Caudate nucleus (tissue), 63 donors: ENCODE measurements at places on chromosomes 11 and 22.

DNA sequence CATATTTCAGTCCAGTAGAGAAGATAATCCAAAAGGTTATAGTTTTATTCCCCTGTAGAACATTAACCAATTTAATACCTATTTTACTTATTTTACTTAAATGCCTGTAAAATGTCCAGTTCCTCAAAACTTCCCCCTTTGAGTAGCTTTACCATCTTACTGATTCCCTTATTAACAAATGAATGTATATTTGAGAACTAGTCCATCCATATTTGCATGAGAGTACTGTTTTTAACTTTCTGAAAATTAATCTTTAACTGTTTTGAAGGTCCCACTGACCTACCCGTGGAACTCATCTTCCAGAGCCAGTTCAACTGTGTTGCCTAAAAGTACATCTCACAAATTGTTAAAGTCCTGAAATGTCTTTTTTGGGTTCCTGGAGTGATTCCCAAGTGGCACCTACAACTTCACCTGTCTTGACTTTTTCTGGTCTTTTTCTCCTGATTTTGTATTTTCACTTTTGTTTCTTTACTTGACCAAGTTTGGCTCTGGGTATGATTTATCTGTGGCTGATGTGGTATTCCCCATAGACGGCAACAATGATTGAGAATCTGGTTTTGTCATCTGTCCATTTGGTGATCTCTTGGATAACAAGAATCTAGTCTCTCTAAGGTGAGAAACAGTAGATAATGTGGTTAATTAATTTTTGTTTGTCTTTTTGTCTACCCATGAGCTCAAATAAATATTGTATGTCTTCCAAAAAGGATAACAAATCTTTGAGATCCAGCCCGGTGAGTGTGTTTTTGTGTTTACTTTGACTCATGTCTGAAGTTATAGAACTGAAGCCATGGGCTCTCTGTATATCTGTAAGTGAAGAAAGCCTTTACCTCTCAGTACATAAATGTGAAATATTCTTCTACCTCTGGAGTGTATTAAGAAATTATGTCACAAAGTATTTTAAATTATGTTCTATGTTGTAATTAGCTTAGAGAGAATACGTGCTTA is 174.2 kb downstream of the ETS1 start:
- DNase-seq: no peak

DNA sequence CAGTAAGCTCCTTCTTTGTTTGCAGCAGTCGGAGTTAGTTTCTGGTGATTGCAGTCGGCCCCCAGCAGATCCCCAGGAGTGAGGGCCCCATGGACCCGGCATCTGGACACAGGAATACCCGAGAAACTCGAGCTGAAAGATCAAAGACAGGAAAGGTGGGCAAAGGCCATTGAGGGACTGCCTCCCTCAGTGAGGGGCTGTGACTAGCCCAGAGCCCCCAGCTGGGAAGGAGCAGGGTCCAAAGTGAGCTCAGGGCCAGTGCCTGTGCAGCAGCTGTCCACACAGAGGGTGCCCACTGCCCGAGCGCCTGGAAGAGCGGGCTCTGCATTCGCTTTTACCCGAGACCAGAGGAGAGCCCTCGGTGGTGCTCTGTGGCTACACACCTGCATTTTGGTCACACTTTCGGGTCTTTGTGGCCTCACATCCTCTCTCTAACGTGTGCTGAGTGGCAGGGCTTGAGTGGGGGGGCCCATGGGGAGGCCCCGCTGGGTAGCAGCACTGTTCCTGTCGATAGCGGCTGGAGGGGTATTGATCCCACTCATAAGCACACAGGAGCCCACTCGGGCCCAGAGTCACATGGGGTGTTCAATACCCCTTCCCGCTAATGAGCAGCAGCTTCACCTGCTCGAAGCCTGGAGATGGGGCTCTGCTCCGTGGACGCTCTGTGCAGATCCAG is 532.9 kb downstream of the TBC1D22A start:
- no peak for DNase-seq

DNA sequence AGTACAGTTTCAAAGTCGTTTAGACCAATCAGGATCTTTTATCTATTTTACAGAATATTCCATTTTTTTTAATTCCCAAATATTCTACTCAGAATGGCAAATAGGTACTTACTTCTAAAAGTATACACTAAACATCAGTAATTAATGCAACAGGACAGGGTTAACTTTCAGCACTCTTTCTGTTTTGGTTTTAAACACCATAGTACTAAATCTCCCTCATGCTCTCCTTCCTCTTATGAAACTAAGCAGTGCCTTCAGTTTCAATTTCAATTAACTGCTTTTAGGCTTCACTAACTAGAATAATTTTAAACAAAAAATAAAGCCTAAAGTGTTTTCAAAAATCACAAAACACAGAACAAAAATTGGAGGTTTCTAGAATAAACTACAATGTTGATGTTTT is 57.9 kb downstream of the NOX4 start:
- no peak for DNase-seq

GRCh38 chr11:4539603-4540219 is 5.3 kb upstream of the OR52M1 start:
- DNase-seq: no peak

DNA sequence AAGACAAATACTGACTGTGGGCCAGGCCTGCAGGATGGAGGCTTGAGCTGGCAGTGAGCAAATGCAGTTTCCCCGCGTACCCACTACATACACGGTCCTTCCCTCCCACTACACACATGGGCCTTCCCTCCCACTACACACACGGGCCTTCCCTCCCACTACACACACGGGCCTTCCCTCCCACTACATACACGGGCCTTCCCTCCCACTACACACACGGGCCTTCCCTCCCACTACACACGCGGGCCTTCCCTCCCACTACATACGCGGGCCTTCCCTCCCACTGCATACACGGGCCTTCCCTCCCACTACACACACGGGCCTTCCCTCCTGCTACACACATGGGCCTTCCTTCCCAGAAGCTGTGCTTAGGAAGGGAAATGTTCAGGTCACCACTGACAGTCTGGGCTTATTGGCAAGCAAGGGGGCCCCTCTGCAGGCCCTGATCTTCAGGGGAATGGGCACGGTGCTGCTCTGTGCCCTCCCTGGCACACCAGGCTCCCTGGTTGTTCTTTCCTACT is 10.8 kb downstream of the DNAL4 start:
- DNase-seq: no peak

- no peak for DNase-seq
These were observed 372.8 kb upstream of the CCDC179 start for GRCh38 chr11:23233075-23233474.

- no peak for DNase-seq
These were observed 9.9 kb downstream of the OR6M1 start for GRCh38 chr11:123796226-123796625.

DNA sequence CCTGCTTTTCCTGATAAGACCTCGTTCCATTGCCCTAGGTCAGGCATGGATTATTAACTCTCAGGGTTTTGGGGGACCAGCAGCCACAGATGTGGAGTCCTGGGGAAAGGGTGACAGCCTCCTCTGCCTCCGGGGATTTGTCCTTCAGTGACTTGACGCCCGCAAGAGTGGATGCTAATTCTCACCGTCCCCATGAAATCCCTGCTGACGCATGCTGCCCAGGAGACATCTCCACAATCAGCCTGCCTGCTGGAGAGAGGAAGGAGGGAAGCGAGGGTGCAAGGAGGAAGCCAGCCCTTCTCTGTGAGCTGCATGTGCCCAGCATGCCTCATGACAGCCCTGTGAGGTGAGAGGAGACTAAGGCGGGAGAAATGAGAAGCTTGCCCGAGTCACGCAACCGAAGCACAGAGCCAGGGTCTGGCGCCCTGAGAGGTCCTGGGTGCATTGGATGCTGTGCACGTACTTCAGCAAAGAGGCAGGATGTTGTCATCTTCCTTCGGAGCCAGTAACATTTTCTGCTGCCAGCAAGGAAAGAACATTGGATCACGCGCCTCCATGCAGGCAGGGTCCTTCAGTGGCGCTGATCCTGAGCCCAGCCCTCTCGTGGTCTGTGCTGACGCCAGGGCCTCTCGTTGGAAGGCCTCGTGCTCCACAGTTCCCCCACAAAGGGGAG is 27.3 kb upstream of the KRTAP5-6 start:
- DNase-seq: peak; percentile 7

DNA sequence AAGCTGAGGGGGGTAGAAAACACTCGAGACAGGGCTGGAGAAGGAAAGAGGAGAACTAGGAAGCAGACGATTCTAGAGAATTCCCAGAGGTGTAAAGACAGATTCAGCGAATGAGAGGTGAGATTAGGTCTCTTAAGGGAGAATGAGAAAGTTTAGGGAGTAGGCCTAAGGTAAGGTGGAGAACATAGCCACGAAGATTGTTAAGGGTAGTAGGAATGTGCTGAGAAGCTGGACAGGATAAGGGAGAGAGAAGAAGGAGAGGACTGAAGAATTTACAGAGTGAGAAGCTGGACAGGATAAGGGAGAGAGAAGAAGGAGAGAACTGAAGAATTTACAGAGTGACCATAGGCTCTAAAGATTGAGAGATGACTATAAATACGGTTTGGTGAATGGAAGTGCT is 908 bp downstream of the PPME1 start:
- no peak for DNase-seq

DNA sequence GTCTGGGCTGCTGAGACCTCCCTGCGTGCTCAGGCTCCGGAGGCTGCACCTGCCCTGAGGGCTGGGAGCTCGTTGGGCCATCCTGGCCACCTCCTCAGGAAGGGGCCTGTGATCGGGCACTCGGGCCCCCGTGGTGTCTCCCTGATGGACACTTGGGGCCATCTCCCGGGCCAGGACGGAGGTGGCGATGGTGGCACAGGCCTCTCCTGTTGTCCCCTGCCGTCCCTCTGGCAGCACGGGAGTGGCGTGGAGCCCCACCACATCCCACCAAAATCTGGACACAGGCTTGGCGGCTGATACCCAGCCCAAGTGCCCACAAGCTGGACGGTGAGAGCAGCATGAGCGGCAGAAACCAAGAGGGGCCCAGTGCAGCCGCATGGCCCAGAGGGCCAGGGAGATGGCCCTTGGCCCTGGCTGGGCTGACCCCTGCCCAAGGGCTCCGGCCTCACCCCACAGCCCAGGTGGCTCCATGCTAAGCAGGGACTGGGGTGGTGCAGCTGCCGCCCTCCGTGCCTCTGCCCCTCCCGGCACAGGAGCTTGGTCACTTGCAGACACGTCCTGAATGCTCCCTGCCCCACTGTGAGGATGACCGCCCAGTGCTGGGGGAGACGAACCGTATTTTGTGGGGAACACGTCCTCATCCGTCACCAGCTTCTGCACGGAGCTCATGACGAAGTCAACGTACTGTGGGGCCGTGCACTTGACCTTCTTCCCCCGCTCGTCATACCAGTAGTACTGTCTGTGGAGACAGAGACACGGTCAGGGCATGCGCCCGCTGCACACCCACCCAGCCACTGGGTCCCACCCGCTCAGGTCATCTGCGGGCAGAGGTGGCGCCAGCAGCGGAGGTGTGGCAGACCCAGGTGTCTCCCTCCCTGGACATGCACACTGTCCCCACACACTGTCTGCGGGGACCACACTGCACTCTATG is 15.6 kb downstream of the MOB2 start:
- no peak for DNase-seq

DNA sequence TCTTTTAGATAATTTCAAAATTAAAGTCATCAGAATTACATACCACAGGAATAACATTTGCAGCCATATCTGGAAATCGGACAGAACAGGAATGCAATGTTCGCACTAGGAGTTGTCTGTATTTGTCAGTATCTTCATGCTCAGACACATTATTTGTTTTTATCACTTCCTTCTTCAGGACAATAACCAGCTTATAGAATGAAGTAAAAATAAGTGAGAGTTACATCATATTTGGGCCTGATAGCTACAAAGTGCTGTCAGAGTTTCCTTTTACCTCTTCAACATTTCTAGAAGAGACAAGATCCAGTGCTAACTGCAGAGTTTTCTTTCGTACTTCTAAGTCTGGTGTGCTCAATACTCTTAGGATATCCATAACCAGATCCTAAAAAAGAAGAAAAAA is 18.9 kb downstream of the COPB1 start:
- DNase-seq: no peak

DNA sequence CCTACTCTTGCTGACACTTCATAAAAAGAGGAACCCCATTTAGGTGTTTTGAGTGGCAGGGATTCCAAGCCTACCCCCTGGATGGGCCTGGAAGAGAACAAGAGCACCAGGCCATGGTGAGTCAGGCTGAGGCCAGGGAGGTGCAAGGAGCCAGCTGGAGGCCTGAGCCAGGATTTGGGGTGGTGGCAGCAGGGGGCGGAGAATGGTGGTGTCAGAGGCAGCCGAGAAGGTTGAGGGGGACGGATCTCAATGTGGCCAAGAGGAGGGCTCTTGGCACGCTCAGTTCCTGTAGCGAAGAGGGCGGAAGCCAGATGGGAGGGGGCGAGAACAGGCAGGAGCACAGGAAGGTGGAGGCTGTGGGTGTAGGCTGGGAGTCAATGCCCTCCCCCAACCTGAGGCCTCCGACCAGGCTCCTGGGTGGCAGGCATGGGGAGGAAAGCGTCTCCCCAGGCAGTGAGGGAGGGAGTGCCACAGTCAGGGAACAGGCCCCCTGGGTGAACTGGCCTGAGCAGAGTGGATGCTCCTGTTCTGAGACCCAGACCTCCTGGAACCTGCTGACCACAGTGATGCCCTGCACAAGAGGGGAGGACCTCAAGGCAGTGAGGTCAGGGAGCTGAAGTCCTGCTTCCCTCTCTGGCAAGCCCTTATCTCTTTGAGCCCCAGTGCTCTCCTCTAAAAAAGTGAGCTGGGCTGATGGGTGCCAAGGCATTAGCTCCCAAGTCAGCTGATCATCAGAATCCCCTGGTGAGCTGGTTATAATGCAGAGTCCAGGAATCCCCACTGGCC is 13.9 kb downstream of the RTN4RL2 start:
- DNase-seq: no peak

DNA sequence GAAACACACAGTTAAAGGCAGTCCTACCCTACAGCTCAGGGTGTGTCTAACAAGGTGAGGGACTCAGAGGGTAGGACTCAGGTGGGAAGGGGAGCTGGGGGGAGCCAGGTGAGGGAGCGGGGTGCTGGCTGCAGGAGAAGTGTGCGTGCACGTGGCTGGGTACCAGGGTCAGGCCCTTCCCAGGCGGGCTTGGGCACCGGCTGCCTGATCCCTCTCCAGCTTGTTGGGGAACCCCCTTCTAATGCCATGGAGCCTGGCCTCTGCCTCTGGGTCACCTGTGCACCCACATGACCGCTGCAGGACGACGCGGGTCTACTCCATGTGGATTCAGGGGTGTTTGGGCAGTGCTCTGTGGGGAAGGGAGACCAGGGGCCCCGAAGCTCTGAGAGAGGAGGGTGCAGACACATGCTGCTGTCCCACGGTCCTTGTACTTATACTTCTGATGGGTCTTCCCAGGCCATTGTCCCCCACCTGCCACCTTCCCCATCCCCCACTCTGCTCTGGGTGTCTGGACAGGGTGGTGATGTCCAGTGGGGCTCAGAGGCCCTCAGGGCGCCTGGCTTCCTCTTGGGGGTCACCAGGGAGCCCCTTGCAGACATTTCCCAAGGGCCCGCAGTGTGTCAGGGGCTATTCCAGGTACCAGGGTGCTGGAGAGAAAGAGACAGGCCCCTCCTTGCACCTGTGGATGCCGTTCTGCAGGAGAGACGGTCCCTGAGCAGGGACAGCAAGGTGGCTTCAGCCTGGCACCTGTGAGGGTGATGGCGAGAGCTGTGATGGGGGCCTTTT is 10.4 kb upstream of the MRGPRD start:
- DNase-seq: no peak

DNA sequence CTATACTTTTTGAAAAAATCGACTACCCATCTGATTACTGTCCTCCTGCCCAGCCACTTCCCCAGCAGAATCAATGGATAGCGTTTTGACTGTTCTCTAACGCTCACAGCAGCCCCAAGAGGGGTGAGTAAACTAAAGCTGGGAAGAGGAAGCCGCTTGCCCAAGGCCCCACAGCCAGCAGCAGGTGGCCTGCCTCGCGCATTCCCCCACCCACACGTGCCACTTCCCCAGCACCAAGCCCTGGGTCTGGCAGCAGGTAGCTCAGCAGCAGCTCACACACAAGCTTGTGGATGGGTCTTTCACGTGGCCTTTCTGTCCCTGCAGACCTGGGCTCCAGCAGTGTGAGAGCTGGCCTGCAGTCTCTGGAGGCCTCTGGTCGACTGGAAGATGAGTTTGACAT is 34.3 kb downstream of the TOM1 start:
- no peak for DNase-seq
